ENCODE measurements at places on chromosomes 11 and 22. TPM values are rescaled to one million over a fixed set of nuclear protein-coding genes. Genes with fewer than 3 reads are reported as not detected.

Gene GAS2
- total RNA-seq: 2.2 TPM

Gene KCNC1
- not detected for total RNA-seq

Gene PYGM
- total RNA-seq: 0.30 TPM

Gene PIWIL4
- total RNA-seq: 0.59 TPM

Gene CHRM1
- total RNA-seq: not detected

Gene UBQLN3
- not detected for total RNA-seq

Gene EMID1
- total RNA-seq: 0.30 TPM

Gene PAMR1
- 26.1 TPM for total RNA-seq

Gene H19
- 36.1 TPM for total RNA-seq

Gene P2RY2
- total RNA-seq: 0.17 TPM

Gene C11orf87
- not detected for total RNA-seq

Gene TSKU
- 16.8 TPM for total RNA-seq

Gene DEFB131B
- total RNA-seq: not detected

Gene JAML
- not detected for total RNA-seq

Gene RCOR2
- total RNA-seq: 8.6 TPM

Gene C11orf65
- 0.34 TPM for total RNA-seq

Gene SCN2B
- 0.15 TPM for total RNA-seq

Gene CELSR1
- total RNA-seq: 0.15 TPM

Gene CRYBB1
- total RNA-seq: not detected

Gene YPEL1
- 1.3 TPM for total RNA-seq

Gene SPDYC
- not detected for total RNA-seq

Gene DUSP8
- total RNA-seq: 0.74 TPM

Gene CPT1B
- 0.17 TPM for total RNA-seq

Gene PSMD13
- total RNA-seq: 126 TPM

Gene ALDH3B2
- total RNA-seq: not detected

Gene DDB1
- 239 TPM for total RNA-seq

Gene LARGE2
- 0.17 TPM for total RNA-seq

Gene OR8H3
- not detected for total RNA-seq

Gene OR2AT4
- not detected for total RNA-seq

Gene IFTAP
- total RNA-seq: 31.4 TPM

Gene MB
- not detected for total RNA-seq

Gene TTC12
- 6.2 TPM for total RNA-seq

Gene OR10A4
- total RNA-seq: not detected

Gene LIPT2
- total RNA-seq: 3.0 TPM

Gene APOBEC3B
- 23.4 TPM for total RNA-seq

Gene SEC14L6
- total RNA-seq: 0.50 TPM

Gene DPP3
- 52.1 TPM for total RNA-seq

Gene SMTNL1
- not detected for total RNA-seq

Gene DDTL
- total RNA-seq: 0.50 TPM

Gene DESI1
- total RNA-seq: 18.3 TPM

Gene RTN4RL2
- 1.3 TPM for total RNA-seq

Gene PARVA
- 27.4 TPM for total RNA-seq

Gene INS
- not detected for total RNA-seq

Gene KLHL35
- total RNA-seq: 1.2 TPM

Gene THRSP
- not detected for total RNA-seq

Gene GDPD4
- not detected for total RNA-seq

Measured in bronchus fibroblast of lung (primary cell).